ENCODE measurements at places on chromosomes 1 and 21.

DNA sequence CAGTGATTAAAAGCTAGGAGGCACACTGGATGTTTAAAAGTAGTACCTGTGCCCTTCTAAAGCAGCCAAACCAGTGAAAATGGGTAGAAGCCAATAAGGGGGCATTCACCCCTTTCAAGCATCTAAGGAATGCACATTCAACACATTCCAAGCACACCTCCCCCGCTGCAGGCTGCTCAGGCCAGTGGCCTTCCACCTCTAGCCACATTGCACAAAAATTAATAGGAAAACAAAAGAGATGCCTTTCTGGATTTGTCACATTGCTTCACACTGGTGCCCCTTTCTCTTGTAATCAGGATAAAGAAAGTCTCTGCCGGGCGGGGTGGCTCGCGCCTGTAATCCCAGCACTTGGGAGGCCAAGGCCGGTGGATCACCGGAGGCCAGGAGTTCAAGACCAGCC lies 834.0 kb downstream of the USP25 start:
- DNase-seq: peak; percentile 83

- DNase-seq: peak; percentile 84
These were observed 22.0 kb upstream of the BATF3 start for GRCh38 chr1:212721388-212722247.

DNA sequence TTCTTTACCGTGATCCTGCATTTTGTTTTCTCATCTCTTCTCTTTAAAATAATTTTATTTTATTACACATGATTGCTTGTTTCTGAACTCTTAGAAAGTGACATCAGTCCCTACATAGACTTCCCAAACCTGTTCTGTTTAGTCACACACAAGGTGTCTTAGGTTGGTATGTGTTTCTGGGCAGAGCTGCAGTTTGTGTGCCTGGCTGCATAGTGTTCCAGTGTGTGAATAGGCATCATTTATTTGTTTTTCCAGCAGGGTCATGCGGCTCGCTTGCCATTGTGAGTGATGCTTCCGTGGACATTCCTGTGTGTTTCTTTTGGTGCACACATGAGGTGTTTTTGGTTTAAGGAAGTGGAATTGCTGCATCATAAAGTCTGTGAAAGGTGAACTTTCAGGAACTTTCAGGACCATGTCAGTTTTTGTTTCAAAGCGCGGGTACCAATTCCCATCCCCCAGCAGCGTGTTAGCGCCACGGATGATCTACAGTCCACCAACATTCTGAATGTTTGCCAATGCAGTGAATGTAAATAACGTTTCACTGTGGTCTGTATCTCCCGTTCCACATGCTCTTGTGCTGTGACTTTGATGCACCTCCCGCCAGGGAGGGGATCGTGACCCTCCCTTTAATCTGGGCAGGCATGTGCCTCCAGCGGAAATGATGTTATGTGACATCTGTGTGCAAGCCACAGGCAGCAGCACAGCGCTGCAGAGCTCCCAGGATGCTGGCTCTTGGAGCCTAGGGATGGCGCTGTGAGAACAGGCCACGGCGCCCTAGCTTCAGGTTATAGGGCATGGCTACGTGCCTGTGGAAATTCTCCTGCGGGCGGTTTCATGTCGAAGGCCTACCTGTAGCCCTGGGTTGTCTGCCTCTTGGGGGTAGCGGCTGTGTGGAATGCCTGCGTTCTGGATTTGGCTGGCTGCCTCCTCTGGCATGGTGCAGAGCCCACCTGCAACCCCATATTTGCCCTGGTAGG lies 144.6 kb upstream of the COL6A1 start:
- no peak for DNase-seq

- DNase-seq: no peak
These were observed 19.5 kb downstream of the CACNA1S start for GRCh38 chr1:201092738-201093137.

GRCh38 chr1:244502630-244503029 lies 41.6 kb downstream of the CATSPERE start:
- no peak for DNase-seq

GRCh38 chr21:35811191-35811806 lies 249.0 kb downstream of the SETD4 start:
- no peak for DNase-seq

GRCh38 chr1:114703242-114703641 lies 7.9 kb upstream of the AMPD1 start:
- DNase-seq: no peak

- no peak for DNase-seq
These were observed 12.2 kb upstream of the RAB4A start for GRCh38 chr1:229258757-229259060.

- no peak for DNase-seq
These were observed 859 bp upstream of the ANGPTL1 start for GRCh38 chr1:178871551-178872320.

- no peak for DNase-seq
These were observed 9.7 kb upstream of the TTLL7 start for GRCh38 chr1:84008631-84009030.

- no peak for DNase-seq
These were observed 64.8 kb downstream of the TP53BP2 start for GRCh38 chr1:223780949-223781348.

GRCh38 chr1:98057236-98057910 lies 136.5 kb upstream of the DPYD start:
- no peak for DNase-seq

GRCh38 chr1:96882096-96882495 lies 160.5 kb downstream of the PTBP2 start:
- peak; percentile 65 for DNase-seq
